ENCODE measurements at places on chromosomes 3 and 15. TPM values are rescaled to one million over a fixed set of nuclear protein-coding genes. Genes with fewer than 3 reads are reported as not detected.

DNA sequence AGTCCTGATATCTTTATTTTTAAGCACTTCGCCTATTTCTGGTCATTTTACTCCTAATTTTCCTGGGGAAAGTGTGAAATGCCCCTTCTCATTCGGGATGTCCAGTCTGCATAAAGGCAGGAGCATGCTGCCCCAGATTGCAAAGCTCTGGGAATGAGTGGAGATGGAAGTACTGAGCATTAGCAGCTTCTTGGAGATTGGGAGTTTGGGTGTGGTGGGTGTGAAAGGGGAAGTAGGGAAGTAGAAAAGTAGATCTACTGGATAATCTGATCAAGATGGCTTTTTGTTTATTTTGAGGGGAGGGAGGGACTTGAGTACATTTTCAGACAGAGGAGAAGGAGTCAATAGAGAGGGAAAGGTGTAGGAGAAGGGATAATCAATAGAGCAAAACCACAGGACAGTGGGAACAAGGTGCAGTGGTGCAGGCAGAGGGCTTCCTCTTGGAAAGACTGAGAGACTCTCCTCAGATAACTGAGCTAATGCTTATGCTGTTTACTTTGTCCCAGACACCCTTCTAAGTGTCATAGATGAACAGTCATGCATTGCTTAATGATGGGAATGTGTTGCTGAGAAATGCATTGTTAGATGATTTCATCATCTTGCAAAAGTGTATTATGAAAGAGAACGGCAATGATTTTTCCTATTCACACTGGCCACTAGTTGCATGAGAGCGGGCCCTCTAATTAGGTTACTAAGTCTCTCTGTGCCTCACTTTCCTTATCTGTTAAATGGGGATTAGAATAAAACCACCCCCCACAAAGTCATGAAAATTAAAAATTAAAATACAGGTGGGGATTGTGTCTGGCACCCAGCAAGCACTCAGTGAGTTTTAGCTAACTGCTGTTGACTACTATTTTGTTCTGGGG is 45.5 kb downstream of the PHLDB2 start:
- no peak for DNase-seq

GRCh38 chr3:25142609-25143355 is 285.3 kb upstream of the RARB start:
- no peak for DNase-seq

GRCh38 chr3:23619705-23620637 is 185.8 kb upstream of the UBE2E1 start:
- DNase-seq: no peak

- DNase-seq: no peak
Measured at GRCh38 chr3:52439426-52440248, 5.3 kb downstream of the SEMA3G start.

GRCh38 chr3:47666118-47666517 is 87.5 kb upstream of the CSPG5 start:
- no peak for DNase-seq

GRCh38 chr15:44159492-44159891 is 35.6 kb downstream of the FRMD5 start:
- no peak for DNase-seq

GRCh38 chr15:90840954-90841353 is 27.4 kb upstream of the FURIN start:
- no peak for DNase-seq

GRCh38 chr15:73426323-73426994 is 16.5 kb upstream of the REC114 start:
- no peak for DNase-seq

GRCh38 chr15:77495838-77496596 is 75.3 kb downstream of the HMG20A start:
- no peak for DNase-seq

GRCh38 chr3:194537732-194538247 is 51.0 kb upstream of the ATP13A3 start:
- DNase-seq: no peak

DNA sequence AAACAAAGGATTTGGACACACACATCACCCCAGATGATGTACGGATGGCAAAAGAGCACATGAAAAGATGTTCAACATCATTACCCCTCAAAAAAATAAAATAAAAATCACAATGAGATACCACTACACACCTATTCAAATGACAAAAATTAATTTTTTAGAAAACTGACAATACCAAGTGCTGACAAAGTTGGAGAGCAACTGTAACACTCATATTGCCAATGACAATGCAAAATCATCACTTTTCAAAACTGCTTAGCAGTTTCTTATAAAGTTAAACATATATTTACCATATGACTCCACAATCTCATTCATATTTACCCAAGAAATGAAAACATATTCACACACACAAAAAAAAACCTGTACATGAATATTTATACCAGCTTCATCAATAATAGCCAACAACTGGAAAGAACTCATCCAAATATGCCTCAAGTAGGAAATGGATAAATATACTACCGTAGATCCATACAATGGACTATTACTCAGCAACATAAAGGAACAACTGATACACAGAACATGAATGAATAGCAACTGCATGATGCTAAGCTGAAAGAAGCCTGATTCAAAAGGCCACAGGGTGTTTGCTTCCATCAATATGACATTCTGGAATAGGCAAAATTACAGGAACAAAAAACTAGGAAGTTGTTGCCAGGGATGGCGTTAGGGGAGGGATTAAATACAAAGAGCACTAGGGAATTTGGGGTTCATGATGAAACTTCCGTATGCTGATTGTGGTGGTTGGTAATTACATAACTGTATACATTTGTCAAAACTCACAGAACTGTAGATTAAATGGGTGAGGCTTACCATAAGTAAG is 1.3 kb downstream of the FSIP1 start:
- DNase-seq: no peak

- no peak for DNase-seq
Measured at GRCh38 chr3:27085829-27086730, 283.1 kb downstream of the NEK10 start.

- peak; percentile 31 for DNase-seq
Measured at GRCh38 chr15:98085003-98085639, 124.6 kb downstream of the ARRDC4 start.

DNA sequence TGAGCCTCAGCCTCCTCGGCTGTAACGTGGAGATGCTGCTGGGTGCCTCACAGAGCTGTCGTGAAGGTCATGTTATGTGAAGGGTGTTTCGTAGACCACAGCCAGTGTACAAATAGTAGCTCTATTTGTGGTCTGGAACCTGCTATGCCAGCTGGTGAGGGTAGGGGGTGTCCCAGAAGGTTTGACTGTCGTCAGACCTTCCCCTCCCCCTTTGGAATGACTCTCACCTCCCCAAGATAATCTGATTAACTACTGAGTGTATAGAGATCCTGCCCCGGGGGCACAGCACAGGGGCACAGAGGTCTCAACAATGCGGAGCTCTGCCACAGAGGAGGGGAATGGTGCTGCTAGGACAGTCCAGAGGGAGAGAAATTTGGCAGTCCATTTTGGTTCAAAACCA is 20.5 kb downstream of the FGD5 start:
- DNase-seq: no peak

GRCh38 chr15:80753161-80753560 is 26.0 kb upstream of the CEMIP start:
- no peak for DNase-seq

DNA sequence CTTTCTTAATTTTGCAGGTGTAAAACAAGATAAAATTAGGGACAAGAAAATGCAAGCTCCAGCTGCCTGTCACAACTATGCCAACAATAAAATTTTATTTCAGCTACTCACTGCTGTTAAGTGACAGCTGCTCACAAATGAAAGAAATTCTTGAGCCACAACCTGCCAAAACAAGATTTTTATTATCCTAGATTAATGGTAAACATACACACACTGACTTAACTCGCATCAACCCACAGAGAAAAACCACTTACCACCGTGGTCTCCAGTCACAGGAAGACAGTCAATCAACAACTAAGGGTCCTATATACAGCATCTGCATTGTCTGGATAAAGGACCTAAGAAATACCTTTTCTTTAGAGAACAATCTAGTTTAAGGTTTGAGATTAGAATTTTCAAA is 31.3 kb downstream of the EFL1 start:
- no peak for DNase-seq

GRCh38 chr15:69794645-69795469 is 302.9 kb downstream of the TLE3 start:
- no peak for DNase-seq

GRCh38 chr15:81087694-81088093 is 46.4 kb upstream of the CFAP161 start:
- no peak for DNase-seq

GRCh38 chr3:183233966-183234365 is 19.1 kb upstream of the B3GNT5 start:
- no peak for DNase-seq

- DNase-seq: peak; percentile 75
Measured at GRCh38 chr3:13689373-13690260, 140.7 kb downstream of the FBLN2 start.

DNA sequence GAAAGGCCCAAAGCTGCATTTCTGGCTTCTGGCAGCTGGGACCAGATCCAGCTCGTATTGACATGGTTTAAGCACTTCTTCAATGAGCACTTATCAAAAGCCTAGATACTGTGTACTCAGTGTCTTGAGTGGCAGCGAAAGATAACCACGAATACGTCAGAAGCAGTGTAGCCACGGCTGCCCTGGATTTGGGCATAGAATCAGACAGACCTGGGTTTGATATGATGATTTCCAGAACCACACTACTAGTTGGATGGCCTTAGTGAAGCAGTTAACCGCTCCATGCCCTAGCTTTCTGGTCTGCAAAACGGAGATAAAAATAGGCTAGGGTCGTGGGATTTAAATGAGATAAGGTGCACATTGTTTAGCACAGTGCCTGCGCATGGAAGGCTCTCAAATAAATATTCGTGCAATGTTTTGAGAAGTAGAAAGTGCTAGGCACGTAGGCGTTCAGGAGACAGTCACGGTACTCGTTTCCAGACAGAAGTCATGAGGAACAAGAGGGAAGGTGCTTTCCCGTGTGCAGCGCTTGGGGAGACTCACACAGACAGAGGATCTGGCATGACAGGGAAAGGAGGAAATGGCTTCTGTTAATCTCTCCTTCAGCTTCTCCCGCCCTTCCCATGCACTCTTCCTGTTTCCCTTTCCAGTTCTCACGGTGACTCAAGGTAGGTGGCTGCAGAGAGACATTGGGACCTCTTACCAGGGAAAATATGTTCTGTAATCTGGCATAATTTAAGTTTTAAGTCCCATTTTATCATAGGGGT is 70.3 kb downstream of the CCNL1 start:
- DNase-seq: no peak

- DNase-seq: no peak
Measured at GRCh38 chr3:156293566-156293965, 173.2 kb downstream of the KCNAB1 start.

DNA sequence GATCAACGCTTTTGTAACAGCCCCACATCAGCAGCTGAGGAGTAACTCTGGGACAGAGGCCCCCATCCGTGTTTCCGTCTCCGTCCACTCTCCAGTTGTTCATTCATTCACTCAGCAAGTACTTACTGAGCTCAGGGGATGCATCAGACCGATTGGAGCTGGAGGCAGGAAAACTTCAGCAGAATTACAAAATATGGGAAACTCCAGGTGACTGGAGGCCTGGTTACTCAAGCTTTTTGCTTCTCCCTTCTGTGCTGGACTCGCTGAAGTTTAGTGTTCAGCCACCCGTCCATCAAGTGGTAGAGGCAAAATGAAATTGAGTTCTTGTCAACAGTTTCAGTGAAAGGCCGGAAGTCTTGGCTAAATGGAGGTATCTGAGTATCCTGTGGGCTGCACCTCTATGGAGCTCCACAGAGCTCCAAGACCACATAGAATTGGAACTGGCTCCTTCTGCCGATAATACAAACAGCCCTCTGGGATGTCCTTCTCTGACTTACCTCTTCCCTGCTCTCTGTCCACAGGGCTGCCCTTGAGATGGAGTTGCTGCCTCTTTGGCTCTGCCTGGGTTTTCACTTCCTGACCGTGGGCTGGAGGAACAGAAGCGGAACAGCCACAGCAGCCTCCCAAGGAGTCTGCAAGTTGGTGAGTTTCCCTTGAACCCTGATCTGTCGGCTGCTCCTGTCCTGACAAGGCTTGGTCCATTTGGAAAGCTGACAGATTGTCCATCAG is 14.7 kb downstream of the NRROS start:
- DNase-seq: no peak

DNA sequence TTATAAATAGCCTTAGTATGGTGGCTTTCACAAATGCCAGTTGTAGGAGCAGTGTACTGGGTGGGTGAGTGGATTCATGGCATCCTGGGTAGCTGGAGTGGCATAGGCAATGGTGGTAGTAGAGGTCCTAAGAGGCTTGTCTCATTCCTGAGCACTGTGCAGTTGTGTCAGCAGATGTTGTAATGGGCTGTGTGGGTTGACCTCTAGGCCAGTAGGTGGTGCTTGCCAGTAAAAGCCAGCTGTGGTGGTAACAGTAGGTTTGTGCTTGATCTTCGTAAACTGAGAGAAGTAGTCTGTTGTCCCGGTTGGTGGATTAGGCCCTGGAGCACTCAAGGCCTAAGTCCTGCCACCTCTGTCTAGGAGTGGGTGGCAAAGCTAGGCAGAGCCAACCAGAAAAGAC is 149.7 kb upstream of the SUCLG2 start:
- no peak for DNase-seq

- no peak for DNase-seq
Measured at GRCh38 chr3:37715976-37716375, 145.7 kb upstream of the CTDSPL start.

- no peak for DNase-seq
Measured at GRCh38 chr15:48046813-48047438, 73.9 kb upstream of the SLC24A5 start.

DNA sequence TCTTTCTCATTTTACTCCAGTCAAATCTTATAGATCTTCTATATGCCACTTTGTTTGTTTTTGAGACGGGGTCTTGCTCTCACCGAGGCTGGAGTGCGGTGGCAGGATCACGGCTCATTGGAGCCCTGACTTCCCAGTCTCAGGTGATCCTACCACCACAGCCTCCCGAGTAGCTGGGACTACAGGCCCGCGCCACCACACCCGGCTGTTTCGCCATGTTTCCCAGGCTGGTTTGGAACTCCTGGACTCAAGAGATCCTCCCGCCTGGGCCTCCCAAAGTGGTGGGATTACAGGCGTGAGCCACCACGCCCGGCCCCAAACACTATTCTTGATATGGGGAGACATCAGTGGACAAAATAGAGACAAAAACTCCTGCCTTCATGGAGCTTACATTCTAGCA is 927 bp upstream of the TFDP2 start:
- DNase-seq: no peak

- no peak for DNase-seq
Measured at GRCh38 chr15:64144565-64145281, 6.8 kb upstream of the SNX22 start.

GRCh38 chr3:186648851-186649250 is 8.7 kb downstream of the FETUB start:
- DNase-seq: no peak

The GRIP2 gene
- total RNA-seq: 4.2 TPM

The SNX22 gene
- total RNA-seq: 8.3 TPM

The C3orf85 gene
- total RNA-seq: not detected

The DUOX2 gene
- not detected for total RNA-seq

The GUCA1C gene
- total RNA-seq: not detected

The SLC35G2 gene
- total RNA-seq: 23.9 TPM

The WDR93 gene
- total RNA-seq: 0.91 TPM

The EXD1 gene
- total RNA-seq: 0.09 TPM

The PLS1 gene
- 2.5 TPM for total RNA-seq

The A4GNT gene
- total RNA-seq: not detected

The PRSS50 gene
- 0.45 TPM for total RNA-seq

The STRA6 gene
- 12.6 TPM for total RNA-seq

The CLK3 gene
- 37.6 TPM for total RNA-seq

The ZNF385D gene
- total RNA-seq: 99.6 TPM

The FAIM gene
- total RNA-seq: 14.2 TPM

The GOLGA8Q gene
- total RNA-seq: 1.6 TPM

The NR2F2 gene
- 22.8 TPM for total RNA-seq

Data from cerebellum (tissue), 4 donors.